ENCODE measurements at places on chromosomes 5 and 9. TPM values are rescaled to one million over a fixed set of nuclear protein-coding genes. Genes with fewer than 3 reads are reported as not detected.
A peak's percentile ranks its signal among the peaks of the same experiment; 100 is the strongest.

GRCh38 chr5:132086277-132086794 lies 12.7 kb downstream of the CSF2 start:
- DNase-seq: no peak

Gene REXO4
- 27.5 TPM for total RNA-seq

DNA sequence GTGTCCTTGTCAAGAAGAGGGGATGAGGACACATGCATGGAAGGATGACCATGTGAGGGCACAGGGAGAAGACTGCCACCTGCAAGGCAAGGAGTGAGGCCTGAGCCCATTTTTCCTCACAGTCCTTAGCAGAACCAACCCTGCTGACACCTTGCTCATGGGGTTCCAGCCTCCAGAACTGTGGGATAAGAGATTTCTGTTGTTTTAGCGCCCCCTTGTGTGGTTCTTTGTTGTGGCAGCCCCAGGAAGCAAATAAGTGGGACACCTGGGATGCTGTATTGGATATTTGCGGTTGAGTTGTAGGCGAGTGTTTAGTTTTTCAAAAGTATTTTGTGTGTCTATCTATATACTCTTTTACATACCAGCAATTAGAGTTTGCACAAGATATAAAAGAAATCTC lies 206.4 kb downstream of the NXNL2 start:
- DNase-seq: no peak

Gene PCDHGA6
- total RNA-seq: 6.6 TPM

- DNase-seq: no peak
Observed at GRCh38 chr5:56849671-56850070, 34.3 kb downstream of the MAP3K1 start.

Gene GRK6
- total RNA-seq: 39.5 TPM

Gene GABRA6
- total RNA-seq: not detected

- DNase-seq: peak; percentile 84
Observed at GRCh38 chr5:181207214-181207959, 2.4 kb upstream of the TRIM7 start.

DNA sequence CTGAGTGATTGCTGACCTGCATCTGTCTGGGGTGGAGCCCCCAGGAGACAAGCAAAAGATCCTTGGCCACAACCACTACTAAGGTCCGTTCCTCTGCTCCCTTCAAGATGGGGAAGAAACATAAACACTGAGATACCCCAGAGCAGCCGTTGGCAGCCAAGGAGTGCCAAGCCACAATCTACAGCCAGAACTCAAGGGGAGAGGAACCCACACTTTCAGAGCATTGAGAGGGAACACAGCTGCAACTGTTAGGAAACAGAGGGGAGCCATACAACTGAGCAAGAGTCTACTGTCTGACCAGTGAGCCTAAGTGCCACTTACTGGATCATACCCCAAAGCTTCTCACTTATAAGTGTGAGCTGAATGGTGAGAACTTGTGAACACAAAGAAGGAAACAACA lies 44.6 kb upstream of the ADRB2 start:
- DNase-seq: no peak

DNA sequence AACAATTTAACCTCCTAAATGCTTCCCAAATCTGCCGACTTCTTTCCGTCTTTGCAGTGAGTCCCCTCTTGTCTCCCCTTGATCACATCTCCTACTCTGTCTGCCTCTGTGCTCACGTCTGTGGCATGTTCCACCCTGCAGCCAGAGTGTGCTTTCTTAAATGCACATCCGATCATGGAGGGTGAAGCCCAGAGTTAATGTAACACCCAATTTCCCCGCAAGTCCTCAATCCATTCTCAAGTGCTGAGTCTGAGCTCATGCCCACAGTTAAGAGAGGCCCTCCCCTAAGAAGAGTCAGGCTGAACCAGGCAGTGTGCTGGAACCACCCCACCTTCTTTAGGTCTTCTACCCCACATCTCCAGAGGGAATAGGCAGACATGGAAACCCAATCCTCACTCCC lies 164.8 kb downstream of the EPB41L4A start:
- DNase-seq: no peak

Gene IL4
- not detected for total RNA-seq

DNA sequence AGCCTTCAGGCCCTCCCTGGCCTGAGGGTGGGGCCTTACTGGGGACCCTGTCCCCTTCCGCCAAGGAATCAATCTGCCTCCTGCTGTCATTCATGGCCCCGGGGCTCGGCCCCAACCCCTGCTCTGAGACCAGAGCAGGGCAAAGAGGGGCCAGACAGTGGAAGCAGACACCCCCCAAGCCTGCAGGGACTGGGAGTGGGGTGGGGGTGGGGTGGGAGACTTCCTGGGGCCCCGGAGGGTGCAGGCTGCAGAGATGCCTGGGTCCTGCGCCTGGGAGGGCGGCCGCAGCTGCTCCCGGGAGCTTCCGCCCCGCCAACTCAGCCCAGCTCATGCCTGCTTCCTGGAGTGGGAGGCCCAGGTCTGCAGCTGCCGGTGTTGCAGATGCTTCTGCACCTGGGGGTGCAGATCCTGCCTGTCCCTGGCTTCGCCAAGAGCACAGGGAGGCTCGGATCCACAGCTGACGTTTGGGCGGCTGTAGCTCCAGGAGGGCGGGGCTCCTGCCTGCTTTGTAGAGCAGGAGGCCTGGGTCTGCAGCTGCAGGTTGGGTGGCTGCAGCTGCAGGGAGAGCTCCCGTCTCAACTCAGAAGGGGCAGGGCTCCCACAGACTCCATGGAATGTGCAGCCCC lies 6.2 kb downstream of the KIF4B start:
- no peak for DNase-seq

GRCh38 chr5:1214936-1215220 lies 10.3 kb upstream of the SLC6A18 start:
- DNase-seq: no peak

- DNase-seq: no peak
Observed at GRCh38 chr5:65858316-65858715, 68.1 kb upstream of the ERBIN start.

- DNase-seq: no peak
Observed at GRCh38 chr5:17415321-17415758, 82.7 kb upstream of the TAF11L2 start.

DNA sequence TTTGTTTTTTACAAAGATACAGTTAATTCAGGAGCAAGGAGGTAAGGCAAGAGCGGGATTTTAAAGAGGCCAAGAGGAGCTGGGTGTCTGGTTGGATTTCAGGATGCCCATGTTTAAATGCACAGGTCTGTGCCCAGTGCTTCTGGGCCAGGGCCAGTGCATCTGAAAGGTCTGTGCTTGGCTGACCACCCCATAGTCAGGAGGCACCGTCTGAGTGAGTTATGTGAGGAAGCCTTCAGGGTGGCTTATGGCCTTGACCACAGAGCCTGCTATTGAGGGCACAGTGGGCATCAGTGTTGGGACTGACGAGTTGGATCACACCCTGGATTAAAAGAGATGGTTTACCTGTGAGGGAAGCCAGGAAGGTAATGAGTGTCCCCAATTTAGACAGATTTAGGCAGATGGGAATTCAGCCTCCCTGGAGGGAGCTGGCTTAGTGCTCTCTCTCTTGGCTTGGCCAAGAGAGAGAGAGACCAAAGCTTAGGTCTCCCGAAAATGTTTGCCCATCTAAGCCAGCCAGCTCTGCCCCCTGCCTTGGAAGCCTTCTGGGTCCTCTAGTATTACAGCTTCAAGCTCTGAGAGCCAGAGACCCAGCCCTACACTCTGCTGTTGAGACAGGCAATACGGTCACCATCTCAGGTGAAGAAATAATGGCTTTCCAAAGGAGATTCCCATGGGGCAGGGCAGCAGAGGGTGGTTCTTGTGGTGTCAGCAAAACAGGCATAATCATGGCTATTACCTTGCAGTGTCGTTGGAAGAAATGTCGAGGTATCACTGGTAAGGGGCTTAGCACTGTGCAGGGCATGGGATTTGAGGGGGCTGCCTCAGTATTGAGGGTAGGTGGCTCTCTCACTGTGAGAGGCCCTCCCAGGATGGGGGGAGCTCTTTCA lies 68.6 kb downstream of the RGS3 start:
- DNase-seq: no peak

Gene FOXI1
- 0.69 TPM for total RNA-seq

DNA sequence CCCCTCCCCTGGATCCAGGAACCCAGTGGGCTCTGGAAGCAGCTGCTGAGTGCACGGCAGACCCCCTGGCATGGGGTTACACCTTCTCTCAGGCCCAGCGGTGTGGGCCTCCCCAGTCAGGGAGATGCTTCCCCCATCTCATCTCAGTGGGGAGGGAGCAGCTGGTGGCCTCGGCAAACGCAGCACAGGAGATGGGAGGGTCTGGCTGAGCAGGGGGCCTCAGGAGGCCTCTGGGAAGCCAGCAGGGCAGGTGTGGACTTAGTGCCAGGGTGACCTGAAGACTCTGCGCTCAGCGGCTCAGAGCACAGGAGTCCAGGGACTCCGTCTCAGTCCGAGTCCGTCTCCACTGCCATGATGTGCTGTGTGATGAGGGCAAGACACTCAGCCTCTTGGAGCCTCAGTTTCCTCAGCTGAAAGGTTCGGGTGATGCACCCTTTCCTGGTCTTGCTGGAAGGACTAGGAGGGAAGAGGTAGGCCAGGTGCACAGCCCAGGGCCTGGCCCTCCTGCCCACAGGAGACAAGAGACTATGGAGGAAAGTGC lies 100.6 kb downstream of the GTF3C4 start:
- DNase-seq: no peak

DNA sequence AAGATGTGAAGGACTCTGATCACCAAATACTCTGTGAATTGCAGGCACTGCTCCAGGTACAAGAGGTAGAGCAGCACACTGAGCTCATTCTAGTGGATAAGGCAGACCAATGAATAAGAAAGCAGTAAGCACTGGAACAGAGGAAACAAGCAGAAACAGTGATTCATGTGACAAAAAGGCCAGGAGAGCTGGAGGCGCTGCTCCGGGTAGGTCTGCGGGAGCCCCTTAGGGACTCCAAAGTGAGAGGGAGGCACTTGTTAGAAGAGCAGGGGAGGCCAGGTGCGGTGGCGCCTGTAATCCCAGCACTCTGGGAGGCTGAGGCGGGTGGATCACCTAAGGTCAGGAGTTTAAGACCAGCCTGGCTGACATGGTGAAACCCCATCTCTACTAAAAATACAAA lies 231.6 kb upstream of the NFIL3 start:
- DNase-seq: no peak

- peak; percentile 58 for DNase-seq
Observed at GRCh38 chr5:310941-311434, 10.5 kb upstream of the AHRR start.

Gene RABL6
- 91.0 TPM for total RNA-seq

DNA sequence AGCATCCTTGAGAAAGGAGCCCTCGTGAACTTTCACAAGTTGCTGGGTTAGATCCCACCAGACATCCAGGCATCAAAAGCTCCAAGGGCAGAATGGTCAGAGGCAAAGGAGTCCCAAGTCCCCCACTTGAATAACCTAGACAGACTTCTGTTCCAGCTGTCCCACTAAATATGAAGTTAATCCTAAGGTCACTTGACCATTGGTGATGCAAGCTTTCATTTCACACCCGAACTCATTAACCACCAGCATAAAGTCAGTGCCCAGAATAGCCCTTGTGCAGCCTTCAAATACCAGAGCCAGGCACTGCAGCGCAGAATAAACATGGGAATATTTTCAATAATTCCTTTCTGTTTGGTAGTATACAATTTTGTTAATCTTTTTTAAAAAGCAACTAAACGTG lies 28.9 kb downstream of the OXCT1 start:
- no peak for DNase-seq

DNA sequence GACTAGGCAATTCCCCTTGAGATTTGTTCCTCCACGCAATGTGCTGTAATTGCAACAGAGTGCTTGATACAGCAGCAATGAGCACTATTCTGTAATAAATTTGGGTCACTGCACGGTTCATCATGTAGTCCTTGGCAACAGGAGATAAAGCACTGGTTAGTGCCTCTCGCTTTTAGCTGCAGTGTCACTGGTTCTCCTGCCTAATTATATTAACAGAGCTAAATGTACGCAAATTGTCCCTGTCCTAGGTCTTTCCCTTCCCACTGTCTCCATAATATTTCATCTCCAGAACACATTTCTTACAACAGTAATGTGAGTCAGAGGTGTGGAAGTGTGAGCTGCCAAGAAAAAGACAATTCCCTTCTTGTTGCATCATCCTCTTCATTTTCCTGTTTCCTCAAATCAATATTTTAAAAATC lies 553.1 kb downstream of the ZNF608 start:
- no peak for DNase-seq

Gene FGF18
- total RNA-seq: 0.63 TPM

- DNase-seq: no peak
Observed at GRCh38 chr9:111231801-111232580, 98.0 kb downstream of the OR2K2 start.

- DNase-seq: no peak
Observed at GRCh38 chr5:124729720-124730359, 16.6 kb downstream of the ZNF608 start.

Gene OR1J2
- not detected for total RNA-seq

DNA sequence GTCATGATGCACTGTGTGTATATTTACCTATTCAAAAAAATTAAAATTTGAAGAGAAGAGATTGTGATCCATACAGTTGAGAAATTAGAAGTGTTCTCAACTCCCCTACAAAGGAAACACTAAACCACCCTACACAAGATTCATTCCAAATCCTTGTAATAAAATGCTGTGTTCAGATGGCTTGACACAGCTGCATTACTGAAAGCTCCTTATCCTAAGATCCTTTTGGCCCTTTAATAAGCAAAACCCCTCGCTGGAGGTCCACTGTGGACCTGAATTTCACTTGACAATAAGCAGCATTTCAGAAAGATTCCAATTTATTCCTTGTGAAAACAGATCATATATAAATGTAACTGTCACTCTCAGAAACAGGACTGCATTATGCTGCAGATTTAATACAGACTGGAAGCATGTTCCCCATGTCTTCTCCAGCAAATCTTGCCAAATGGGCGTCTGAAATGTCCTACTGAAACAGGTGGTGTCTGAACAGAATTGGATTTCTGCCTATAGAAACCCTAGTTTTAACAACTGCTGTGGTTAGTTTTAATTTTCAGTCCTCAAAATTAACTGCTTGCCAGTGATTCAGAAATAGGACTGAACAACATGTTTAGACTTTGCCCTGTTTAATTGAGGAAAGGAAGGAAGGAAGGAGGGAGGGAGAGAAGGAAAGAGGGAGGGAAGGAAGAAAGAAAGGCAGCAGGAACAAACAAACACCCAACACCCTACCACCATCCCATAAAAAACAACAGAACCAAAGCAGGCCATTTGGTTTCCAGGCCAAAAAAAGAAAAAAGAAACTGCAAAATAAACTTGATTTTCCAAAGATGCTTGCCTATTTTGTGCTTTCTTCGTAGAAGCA lies 179.6 kb downstream of the MLLT3 start:
- DNase-seq: no peak

Gene PCDHGB7
- total RNA-seq: 15.5 TPM

Gene POU5F2
- 1.0 TPM for total RNA-seq

Gene CATSPER3
- total RNA-seq: 1.0 TPM

Gene ZCCHC7
- 16.5 TPM for total RNA-seq

Gene PDE4D
- 46.9 TPM for total RNA-seq
